D341Med (cell line): ENCODE measurements at places on chromosomes 2 and 18.

- peak; percentile 88 for DNase-seq
These were observed 16.5 kb downstream of the B3GNT7 start for GRCh38 chr2:231411831-231412617.

GRCh38 chr2:176002688-176003210, 682 bp upstream of the LNPK start:
- no peak for DNase-seq

DNA sequence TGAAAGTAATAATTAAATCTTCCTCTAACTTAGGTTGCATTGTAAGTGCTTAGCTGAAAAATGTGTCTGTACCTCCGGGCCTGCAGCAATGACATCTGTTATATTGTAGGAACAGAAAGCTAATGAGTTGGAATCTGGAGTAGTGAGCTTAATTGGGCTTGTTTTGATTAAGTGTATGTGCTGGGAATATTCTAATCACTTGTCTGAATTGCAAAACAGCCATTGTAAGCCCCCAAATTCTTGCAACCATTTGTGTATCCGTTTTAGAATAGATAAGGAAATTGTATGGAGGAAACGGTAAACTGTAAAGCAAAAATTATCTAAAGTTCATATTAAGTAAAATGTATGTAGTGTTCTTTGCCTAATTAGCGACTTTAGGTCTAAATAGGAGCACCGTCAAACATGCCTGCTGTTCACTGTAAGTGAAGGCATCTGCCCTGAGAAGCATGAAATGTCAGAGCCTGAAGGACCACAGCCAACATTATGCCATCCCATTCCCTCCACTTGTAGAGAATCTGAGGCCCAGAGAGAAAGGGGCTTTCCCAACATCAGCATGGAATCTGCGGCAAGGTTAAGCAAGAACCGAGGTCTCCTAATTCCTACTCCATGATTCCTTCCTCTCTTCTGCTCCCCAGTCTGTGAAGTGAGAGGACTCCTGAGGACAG, 466.4 kb downstream of the TDRD15 start:
- DNase-seq = no peak

DNA sequence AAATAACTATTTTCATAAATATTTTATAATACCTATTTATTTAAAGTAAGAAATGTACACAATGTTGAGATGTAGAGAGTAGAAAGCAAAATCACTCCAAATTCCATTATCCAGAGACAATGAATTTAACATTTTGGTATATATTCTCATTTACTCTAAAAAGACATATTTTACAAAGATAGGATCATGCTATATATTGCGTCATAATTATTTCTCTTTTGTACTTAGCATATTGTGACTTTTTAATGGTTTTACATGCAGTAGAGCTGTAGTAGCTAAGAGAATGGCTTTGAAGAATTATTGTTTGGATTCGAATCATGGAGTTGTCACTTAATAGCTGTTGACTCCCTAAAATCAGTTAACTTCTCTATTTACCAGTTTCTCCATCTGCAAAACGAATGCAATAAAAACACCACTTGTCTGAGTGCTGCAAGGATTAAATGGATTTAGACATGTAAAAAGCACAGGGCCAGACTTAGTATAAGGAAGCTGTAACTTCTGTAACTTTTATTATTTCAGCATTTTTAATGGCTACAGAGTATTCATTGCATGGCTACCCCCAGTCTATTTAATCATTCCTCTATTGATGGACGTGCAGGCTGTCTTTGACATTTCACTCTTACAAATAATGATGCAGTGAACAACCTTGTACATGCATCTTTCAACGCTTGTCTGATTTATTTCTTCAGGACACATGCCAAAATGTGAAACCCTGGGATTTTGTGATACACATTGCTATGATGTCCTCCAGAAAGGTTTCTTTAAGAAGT, 33.2 kb downstream of the KCNS3 start:
- no peak for DNase-seq

DNA sequence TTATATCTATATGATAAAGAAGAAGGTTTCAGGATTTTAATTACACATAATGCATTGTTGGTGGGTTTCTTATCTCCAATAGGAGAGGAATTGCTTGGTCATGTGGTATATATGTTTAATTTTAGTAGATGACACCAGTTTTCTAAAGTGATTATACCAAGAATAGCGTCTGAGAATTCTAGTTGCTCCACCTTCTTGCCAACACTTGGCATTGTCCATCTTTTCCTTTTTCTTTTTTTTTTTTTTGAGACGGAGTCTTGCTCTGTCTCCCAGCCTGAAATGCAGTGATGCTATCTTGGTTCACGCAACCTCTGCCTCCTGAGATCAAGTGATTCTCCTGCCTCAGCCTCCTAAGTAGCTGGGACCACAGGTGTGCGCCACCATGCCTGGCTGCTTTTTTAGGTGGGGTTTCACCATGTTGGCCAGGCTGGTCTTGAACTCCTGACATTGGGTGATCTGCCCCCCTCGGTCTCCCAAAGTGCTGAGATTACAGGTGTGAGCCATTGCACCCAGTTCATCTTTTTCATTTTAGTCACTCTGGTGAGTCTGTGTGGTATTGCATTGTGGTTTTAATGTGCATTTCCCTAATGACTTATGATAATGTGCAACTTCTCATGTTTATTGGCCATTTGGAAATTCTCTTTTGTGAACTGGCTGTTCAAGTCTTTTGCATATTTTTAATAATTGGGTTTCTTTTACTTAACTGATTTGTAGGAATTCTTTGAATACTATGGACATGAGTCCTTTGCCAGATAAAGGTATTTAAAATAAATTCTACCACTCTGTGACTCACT, 37.3 kb upstream of the ZNF512 start:
- no peak for DNase-seq

- DNase-seq = no peak
These were observed 6.0 kb downstream of the RETREG2 start for GRCh38 chr2:219184121-219184520.

DNA sequence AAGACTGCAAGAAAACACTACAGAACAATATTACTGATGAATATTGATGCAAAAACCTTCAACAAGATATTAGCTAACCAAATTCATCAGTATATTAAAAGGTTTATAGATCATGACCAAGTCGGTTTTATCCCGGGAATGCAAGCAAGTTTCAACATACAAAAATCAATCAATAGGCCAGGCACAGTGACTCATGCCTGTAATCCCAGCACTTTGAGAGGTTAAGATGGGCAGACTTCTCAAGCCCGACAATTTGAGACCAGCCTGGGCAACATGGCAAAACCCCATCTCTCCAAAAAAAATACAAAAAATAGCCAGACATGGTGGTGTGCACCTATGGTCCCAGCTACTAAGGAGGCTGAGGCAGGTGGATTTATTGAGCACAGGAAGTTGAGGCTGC, 82.9 kb downstream of the FSIP2 start:
- DNase-seq = no peak

DNA sequence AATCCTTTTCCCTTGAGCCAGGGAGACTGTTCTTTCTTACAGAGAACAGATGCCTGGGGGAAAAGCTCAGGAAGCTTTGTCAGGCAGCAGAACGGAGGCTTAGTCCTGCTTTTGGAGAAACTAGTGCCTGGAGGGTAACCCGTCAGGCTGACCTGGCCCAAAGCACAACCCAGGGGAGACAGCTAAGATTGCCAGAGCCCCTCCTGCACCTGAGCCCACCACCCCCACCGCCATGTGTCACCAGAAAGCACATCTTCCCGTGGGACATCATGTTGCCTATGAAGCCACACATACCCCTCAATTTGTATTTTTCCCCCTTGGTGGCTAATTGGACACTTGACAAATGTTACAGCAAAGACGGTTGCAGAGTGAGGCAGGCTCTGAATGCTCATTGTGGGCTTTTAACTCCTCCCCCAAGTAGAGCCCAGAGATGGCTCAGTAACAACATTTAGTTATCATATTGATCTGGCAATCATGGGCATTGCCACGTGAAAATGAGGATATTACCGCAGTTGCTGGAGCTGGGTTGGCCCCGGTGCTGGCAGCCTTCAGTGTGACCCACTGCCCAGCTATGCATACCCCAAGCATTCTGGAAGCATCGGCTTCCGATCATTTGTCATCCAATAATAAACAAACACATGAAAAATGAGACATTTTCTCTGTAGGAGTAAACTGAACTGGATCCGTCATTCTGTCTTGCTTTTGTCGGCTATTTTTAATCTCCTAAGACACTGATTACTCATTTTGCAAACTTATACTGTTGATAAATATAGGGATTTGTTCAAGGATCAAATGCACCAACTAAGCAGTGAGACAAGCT, 229.5 kb downstream of the ATAD2B start:
- DNase-seq = no peak

- DNase-seq = no peak
These were observed 1.1 kb downstream of the GREB1 start for GRCh38 chr2:11534746-11535484.

GRCh38 chr2:170694316-170694715, 20.8 kb upstream of the SP5 start:
- no peak for DNase-seq

DNA sequence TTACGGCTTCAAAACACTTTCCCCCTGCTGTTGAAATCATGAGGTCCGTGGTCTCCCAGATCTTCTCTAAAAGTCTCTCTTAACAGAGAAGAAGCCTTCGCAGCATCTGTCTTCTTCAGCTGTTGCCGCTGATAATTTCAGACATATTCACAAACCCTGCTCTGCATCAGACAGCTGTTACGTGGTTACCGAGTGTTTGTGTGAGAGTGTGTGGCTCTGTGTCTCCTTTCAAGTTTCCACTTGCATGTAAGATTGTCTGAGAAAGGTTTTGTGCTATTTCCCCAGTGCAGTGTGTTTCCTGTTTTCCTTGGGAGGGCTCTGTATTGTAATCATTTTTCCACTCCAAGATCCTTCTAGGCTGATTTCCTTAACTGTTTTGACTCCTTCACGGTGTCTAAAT, 32.8 kb downstream of the MAIP1 start:
- DNase-seq = no peak

DNA sequence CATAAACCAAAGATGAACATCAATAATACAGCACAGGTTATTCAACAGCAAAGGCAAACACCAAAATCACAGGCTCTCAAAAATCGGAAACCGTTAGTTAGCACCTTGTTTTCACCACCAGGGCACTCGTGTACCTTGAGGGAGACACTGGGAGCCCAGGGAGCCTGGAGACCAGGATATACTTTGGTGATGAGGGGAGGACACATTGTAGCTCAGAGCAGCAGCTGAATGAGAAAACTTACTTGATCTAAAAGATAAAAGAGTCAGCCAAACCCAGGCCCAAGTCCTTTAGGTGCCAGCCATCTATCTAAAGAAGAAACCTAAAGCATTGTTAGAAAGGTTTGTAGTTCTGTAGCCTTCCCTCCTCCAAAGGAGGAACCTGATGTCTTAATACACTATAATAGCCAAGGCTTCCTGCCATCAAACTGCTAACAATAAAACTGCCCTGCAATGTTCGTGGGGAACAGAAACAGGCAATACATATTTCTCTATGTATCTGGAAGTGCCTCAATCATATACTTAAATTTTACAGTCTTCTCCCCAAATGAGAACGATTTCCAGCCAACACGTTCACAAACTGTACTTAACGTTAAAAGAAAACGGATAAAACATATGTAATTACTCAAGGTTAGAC, 19.3 kb downstream of the BCL11A start:
- no peak for DNase-seq

DNA sequence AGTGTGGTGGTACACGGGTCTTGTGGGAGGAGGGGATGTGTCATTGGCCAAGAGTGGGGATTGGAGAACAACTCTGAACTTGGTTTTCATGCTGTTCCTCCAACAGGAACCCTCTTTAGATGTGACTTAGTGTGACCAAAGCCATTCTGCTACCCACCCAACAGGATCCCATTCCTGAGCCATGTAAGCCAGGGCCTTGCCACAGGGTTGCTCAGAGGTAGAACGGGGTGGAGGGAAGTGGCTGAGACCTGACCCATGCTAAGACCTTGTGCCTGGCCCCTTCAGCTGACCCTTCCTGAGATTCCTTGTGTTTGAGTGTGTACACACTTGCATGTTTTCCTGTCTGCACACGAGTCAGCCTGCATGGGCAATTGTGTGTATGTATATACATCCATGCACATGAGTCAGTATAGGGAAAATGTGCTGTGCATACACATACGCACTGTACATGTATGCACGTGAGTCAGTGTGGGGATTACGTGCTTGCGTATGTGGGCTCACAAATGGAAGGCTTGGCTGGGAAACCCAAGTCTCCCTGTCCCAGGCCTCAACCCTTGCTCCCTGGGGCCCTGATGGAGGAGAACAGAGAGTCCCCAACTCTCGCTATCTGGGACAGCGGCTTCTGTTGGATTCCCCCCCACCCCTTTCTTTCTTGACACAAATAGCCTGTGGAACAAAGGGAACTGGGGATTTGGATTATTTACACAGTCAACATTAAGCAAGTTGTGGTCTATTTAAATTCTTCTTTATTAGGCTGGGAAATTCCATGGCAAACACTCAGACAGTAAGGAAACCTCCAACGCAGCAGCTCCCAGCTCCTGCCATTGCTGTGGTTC, 339.8 kb downstream of the DYSF start:
- DNase-seq = no peak

- peak; percentile 83 for DNase-seq
These were observed 50.1 kb downstream of the GREB1 start for GRCh38 chr2:11583840-11584524.

- no peak for DNase-seq
These were observed 220.1 kb downstream of the SNTG2 start for GRCh38 chr2:1170711-1171110.

GRCh38 chr2:113922784-113923183, 32.9 kb downstream of the ACTR3 start:
- DNase-seq = no peak

DNA sequence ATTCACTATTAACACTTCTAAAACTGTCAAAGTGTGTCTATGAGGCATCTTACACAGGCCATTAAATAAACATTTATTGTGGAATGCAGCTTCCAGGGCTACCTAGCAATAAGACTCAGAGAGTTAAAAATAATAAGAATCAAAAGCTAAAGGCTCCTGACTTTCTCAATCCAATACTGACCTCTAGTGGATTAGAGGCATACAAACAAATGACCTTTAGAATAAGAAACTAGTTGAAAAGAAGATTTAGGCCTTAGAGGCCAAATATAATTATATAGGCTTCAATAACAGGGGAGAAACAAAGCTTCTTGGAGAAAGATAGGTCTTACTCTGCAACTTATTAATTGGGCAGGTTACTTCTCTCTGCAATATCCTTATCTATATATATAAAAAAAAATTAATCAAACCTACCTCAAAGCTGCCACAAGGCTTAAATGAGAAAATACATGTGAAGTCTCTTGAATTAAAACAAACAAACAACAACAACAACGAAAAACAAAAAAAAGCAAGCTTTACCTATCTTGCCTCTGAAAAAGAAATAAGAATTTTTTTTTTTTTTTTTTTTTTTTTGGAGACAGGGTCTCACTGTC, 246.1 kb downstream of the EXOC6B start:
- DNase-seq = peak; percentile 8
